T-cell (primary cell): ENCODE measurements at places on chromosomes 2 and 18.

DNA sequence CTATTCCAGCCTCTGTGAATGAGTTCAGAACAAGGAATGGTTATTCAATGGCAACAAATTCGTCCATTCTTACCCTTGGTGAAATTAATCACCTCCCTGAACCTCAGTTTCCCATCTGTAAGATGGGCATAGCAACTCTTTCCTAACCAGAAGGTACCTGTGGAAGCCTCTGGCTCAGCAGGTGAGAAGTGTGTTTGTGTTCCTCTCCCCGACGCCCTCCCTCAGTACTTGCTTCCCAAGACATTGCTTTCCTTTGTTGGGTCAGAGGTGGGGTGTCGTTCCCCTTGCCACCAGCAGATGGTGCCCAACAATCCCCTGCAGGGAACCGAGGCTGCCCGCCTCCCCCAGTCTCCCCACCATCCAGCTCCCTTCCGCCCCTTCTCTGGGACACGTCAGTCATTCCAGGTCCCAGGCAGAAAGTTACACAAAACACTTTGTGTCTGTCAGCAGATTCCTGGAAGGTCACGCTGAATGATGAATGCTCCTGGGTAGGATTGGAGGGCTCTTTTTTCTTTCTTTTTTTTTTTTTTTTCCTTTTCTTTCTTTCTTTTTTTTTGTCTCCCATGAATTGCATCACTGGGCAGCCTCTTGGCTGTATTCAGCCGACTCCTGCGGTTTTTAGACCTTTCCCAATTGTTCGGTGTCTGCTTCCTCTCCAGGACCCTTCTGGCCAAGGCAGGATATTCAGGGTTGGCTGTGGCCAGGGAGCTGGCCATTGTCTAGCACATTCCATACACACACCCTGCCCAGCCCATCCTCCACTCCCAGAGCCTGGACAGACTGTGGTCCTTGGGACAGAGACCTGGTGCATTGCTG is 117.3 kb downstream of the LPIN1 start:
- peak; percentile 62 for DNase-seq

DNA sequence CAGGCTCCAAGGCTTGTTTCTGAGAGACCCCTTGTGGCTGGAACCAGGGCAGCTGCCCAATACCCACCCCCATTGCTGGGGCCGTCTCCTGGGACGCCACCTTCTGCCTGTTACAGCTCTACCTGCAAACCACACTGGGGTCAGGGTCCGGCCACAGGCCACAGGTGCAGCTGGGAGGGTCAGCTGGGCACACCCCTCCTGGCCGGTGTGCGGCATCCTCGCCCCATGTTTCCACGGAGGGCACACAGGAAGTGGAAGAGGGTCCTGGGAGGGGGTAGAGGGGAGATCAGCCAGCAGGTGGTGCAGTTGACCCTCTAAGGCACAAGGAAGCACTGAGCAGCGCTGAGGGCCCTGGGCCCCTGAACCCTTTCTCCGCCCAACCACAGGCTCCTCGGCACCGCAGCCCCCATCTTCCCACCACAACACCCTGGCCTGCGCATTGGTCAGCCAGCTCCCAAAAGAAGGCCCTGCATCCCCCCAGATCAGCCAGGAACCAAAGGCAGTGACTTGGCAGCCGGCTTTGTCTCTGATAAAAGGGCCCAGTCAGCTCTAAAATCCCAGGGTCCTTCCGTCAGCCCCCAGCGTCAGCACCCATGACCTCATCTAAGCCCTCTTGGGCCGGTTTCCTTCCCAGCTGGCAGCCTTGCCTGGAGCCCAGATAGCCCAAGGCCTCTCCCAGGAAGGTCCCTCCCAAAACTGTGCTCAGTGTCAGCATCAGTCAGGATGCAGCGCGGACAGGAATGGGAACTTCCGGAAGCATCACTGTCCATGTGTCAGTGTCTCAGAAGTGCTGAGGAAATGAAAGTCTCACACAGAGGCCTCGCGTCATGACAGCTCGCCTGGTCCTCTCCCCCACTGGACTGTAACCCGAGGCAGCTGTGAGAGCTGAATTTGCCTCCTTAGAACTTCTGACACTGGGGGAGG is 1.7 kb downstream of the ERFE start:
- no peak for DNase-seq

DNA sequence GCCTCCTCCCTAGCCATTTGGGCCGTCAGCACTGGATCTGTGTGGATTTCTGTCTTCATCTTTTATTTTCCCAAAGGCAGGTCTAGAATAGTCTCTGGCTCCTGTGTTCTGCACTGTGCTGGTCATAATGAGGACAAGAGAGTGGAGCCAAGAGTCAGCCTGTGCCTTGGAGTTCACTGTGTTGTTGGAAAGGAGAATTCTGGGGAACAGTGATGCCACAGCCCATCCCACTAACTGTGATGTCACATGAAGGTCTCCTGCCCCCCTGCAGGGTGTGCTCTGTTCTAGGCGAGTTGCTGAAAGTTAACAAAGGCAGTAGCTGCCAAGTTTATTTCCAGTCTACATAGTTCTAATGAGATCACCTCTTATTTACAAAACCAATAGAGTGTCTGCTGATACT is 248.5 kb downstream of the TPGS2 start:
- DNase-seq = no peak

- DNase-seq = no peak
These were observed 24.6 kb downstream of the PHLPP1 start for GRCh38 chr18:62739911-62740310.

DNA sequence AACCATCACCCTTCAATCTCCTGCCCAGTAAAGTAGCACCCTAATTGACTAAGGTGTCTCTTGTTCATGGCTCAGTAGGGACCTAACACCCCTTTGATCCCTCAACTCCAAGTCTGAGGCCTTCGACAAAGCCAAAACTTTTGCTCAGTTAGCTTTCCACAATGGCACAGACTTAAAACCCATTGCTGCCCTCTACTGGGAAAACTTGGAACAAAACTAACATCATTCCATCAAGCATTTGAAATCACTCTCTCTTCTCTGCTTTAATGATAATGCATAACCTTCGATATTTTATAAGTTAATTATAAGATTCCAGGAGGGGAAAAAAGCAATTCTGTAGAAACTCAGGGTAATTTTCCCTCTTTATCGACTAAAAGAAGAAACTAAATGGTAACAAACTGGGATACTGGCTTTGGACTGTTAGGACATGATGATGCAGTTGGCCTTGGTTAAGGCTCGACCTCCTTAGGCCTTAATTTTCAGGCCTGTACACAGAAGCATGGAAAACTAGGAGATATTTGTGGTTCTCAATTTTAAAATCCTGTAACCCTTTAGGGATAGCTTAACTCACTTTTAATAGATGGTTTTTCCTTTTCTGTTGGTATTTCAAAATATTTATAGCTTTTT is 127.8 kb downstream of the STK39 start:
- no peak for DNase-seq

- DNase-seq = no peak
These were observed 291.3 kb upstream of the TCF4 start for GRCh38 chr18:55879331-55879730.

DNA sequence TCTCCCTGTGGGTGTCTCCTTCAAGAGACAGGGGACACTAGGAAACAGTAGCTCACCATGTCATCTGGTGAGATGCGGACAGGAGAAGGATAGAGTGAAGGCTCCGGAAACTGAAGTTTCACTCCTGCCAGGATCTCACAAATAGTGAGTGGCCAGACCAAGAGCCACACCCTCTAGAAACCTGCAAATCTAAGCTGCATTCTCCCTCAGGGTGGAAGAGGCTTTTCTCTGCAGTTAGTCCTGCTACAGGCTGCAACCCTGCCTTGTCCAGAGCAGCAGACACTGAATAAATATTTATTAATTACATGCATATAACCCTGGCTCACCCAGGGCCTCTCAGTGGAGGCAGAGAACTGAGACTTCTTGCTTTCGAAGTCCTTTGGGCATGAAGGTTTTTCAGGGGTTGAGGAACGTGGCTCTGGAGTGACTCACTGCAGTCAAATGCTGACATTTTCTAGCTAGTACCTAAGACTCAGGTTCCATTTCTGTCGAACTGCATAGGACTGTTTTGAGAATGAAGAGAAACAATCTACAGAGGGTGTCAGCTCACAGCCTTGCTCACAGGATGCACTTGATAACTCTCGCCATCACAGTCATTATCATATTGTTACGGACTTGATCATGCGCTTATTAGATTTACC is 87.3 kb downstream of the ACTR2 start:
- DNase-seq = no peak

DNA sequence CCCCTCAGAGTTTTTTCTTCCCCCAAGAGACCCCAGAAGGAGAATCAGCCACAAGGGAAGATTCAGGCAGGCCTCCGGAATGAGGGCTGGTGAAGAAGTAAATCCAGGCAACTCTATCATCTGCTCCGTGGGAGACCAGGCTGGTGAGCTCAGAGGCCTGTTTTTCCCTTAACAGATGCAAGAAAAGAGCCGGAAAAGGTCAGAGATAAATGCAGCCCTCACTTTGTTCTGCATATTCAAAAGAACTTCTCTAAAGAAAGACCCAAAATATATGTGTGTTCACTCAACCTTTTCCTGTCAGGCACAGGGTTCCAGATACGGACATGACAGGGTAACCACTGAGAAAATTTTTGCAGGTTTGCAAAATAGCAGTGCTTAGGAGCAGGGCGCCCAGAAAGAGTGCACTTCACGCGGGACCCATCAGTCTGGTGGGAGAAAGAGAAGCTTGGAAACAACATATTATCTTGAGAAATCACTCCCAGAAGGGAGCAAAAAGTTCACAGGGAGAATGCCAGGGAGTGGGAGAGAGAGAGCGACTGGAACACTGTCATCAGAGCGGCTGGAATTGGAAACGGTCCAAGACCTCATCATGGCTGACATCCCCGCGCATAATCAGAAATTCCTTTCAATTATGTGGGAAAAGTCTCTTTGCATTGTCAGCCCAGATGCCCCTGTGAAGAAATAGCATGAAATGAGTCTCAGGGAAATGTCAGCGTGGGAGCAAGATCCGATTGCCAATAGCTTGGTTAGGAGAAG is 244.8 kb upstream of the SLC14A2 start:
- DNase-seq = no peak

DNA sequence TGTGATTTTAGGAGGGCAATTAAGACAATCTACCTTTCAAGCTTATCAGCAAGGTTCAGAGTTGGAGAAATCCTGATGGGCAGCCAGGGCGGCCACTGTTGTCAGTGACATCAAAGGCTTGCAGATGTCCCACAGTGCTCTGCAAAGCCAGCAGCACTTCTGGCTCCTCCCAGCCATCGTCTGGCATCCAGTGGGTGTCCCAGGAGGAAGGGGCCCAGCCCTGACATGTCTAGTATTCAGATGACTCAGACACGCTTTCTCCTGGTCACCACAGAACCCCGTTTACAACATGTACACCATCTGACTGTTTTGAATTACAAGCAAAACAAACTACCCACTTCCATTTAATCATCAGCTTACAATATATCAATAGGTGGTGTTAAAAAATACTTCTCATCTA is 61.4 kb downstream of the CYRIA start:
- no peak for DNase-seq

DNA sequence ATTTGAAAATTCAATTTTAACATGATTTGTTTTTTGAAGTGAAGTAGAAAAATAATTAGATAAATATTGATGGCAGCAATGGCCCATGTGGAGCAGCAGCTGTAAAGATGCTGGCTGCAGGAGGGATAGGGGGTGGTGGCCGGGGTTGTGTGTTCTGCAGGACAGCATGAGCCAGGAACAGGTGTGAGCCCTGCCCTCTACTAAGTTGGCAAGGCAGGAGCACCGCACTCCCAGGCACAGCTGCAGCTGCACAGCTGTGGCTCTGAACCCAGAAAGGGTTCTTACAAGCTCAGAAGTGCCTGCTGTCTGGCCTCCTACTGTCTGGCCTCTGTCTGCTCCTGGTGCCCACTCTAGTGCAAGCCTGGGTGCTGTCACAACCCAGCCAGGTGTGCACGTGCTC is 10.0 kb upstream of the DUSP19 start:
- DNase-seq = no peak

DNA sequence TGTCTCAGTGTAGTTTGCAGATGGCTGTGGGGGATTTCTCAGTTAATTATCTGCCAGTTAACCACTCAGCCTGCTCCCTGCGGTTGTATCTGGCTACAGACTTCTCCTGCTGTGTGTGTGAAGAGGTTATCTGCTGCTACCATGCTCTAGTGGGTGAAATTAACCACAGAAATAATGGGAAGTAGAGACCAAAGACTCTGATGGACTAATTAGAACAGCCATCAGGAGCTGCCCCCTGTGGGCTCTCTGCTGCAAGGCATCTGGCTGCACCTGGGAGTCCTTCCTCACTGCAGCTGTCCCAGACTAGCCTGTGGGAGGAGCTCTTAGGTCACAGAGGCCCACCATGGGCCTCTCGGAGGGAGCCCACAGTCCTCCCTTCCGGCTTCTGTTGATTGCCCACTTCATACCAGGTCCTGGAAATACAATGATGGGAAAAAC is 66.6 kb downstream of the CTIF start:
- DNase-seq = no peak

- no peak for DNase-seq
These were observed 121.6 kb downstream of the ZFP36L2 start for GRCh38 chr2:43104763-43105162.

GRCh38 chr18:58495207-58495606 is 133.7 kb downstream of the ALPK2 start:
- no peak for DNase-seq

- DNase-seq = no peak
These were observed 29.7 kb downstream of the PAX3 start for GRCh38 chr2:222269132-222269531.

GRCh38 chr2:79627237-79627636 is 114.4 kb downstream of the CTNNA2 start:
- no peak for DNase-seq

- DNase-seq = no peak
These were observed 157.8 kb downstream of the GALNT13 start for GRCh38 chr2:154029504-154029903.

GRCh38 chr2:179592167-179592936 is 269.1 kb downstream of the ZNF385B start:
- DNase-seq = no peak

DNA sequence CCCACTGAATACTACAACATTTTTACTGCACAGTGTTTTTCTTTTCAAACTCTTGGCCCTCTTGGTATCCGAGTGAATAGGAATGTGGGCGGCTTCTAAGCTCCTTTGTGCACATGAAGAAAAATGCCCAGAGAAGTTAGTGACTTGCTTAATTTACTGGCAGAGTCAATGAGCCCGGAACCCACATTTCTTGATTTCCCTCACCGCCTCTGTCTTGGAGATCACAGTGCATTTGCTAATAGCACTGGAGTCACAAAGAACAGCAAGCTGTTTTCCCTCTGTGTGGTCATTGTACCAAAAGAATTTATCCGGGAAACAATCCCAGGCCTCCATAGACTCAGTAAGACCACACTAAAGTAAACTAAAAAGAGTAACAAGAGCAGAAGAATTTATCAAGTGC is 18.9 kb downstream of the STON1 start:
- no peak for DNase-seq

DNA sequence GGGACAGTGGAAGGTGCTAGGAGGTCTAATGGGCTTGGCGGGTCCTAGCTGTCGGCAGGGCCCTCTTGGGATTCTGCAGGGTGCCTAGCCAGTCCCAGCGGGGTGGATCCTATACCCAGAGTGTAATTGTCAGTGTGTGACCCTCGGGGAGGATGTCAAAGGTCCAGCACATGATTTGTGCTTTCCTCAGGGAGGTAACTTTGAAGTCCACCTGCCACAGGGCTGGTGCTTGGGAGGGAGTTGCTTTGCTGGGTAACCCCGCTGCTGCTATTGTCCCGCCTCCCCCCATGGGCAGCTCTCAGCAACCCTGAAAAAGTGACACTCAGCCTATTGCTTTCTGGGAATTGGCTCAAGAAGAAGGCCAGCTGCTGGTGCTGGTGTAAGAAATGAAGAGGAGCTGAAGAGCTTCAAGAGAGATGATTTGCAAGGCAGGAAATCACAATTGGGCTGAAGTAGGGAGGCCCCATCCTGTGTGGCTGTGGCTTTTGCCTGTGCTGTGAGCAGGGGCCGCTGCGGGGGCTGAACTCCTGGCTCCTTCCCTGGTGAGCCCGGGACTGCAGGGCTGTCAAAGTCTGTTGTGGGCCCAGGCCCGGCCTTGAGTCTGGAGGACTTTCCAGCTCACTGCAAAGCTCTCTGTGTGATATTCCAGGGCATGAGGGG is 36.4 kb downstream of the EMILIN2 start:
- peak; percentile 25 for DNase-seq
